ENCODE measurements at places on chromosomes 7 and 10.

DNA sequence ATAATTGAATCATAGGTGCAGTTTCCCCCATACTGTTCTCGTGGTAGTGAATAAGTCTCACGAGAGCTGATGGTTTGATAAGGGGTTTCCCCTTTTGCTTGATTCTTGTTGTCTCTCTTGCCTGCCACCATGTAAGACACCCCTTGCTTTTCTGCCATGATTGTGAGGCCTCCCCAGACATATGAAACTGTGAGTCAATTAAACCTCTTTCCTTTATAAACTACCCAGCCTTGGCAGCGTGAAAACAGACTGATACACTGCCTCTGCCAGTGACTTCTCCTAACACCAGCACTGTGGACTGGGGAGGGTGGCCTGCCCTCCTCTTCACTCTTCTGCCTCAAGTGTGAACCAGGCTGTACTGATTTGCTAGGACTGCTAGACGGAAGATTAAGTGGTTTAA is 108.6 kb downstream of the RAB11FIP2 start:
- no peak for DNase-seq

DNA sequence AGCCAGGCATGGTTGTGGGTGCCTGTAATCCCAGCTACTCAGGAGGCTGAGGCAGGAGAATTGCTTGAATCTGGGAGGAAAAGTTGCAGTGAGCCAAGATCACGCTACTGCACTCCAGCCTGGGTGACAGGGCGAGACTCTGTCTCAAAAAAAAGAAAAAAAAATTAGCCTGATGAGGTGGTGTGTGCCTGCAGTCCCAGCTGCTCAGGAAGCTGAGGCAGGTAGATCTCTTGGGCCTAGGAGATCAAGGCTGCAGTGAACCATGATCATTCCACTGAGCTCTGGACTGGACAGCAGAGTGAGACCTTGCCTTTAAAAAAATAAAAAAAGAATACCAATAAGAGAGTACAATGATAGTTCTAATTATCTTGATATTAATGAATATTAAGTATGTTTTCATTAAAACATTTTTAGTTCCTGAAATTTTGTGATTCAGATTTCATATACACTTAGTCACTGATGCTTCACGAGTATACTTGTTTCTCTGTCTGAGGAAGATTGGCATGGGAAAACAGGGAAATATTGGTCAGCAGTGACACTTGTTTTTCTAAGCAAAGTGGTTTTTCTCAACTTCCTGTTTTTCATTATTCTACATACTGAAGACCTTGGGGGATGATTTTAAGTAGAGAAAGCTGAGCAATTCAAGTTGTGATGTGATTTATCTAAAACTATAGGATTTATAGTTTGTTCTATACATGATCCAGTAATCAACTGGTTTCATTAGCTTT is 76.8 kb downstream of the ADK start:
- DNase-seq = no peak

- no peak for DNase-seq
Observed at GRCh38 chr10:22374489-22375126, 29.3 kb downstream of the SPAG6 start.

- no peak for DNase-seq
Observed at GRCh38 chr7:30805081-30805691, 34.0 kb downstream of the MINDY4 start.

DNA sequence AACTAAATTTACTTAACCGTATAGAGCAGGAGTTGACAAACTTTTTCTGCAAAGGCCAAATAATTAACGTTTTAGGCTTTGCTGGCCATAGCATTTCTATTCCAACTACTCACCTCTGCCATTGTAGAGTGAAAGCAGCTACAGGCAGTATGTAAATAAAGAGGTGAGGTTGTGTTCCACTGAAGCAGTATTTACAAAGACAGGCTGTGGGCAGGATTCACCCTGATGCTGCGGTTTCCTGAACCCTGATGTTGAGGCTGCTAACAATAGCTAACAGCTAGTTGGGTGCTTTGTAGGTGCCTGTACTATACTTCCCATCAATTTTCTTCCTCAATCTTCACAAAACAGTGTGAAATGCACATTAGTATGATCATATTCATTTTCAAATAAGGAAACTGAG is 47.0 kb upstream of the LAMB1 start:
- DNase-seq = no peak

DNA sequence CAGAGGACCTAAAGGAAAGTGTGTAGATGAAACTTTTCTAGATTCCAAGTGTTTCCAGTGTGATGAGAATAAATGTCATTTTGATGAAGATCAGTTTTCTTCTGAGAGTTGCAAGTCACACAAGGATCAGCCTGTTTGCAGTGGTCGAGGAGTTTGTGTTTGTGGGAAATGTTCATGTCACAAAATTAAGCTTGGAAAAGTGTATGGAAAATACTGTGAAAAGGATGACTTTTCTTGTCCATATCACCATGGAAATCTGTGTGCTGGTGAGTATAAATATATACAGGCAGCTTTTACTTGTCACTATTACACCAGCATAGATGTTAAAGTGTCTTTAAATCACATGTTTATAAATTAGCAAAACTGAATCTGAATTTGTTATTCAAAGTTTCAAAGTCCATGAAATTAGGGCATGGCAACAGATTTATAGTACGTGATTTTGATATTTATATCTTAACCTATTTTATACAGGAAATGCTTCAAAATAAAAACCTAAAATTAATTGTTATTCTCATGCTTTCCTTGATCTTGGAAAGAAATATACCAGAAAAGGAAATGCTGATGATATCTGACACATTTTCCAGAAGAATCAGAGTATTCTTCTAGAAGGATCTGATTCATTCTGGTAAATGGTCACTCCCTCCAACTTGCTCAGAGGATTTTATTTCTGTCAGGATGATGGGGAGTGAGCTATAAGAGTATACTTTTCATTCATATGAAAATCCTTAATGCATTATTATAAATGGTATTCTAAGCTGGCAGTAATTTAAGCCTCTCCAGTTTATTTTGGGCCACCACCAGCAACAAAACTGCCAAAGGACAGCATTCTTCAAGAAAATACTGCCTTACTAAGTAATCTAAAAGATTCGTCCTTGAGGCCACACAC is 71.4 kb downstream of the ITGB8 start:
- no peak for DNase-seq

- DNase-seq = no peak
Observed at GRCh38 chr10:50506861-50507573, 116.7 kb downstream of the SGMS1 start.

GRCh38 chr7:150958597-150958996 is 19.5 kb downstream of the KCNH2 start:
- DNase-seq = no peak

GRCh38 chr7:6171532-6172223 is 100.7 kb downstream of the CYTH3 start:
- DNase-seq = no peak

DNA sequence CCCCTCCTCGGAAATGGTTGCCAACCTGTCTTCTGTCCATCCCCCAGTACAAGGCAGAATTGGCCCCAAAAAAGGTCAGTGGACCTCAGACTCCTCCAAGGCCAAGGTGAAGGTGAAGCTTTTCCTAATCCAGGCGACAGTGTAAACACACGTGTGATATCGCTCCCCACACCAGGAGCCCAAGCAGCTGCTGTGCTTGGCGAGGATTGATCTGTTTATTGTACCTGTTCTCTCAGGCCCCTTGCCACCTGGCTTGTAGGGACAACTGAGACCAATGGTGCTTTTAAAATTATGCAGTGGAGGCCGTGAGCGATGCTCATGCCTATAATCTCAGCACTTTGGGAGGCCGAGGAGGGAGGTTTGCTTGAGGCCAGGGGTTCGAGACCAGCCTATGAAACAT is 66.1 kb upstream of the GTF2IRD1 start:
- DNase-seq = no peak

DNA sequence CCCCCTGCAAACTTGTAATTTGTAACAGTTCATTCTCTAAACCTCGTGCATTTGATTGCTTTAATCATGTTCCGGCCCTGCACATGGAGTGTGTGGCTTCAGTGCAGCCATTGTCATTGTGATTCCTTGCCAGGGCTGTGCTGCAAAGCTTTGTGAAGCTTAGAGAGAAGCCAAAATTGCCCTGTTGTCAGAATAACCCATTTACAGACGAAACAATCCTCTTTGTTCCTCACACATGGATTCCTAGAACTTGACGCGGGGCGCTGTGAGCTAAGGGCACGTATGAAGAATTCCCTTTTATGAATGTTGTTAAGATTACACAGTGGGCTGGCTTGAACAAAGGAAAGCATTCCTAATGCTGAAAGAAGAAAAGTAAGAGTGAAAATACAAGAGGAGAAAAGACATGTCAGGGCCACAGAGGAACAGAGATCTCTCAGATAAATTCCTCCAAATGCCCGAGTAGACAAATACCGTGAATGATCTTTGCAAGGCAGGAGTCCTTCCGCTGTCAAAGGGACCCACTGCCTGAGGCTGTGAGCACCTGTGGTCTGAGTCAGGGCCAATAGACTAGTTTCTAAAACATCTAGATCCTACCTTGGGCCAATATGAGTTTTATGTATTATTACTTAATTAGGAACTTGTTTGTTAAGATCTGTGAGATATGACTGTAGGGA is 205.4 kb upstream of the C7orf33 start:
- DNase-seq = no peak

DNA sequence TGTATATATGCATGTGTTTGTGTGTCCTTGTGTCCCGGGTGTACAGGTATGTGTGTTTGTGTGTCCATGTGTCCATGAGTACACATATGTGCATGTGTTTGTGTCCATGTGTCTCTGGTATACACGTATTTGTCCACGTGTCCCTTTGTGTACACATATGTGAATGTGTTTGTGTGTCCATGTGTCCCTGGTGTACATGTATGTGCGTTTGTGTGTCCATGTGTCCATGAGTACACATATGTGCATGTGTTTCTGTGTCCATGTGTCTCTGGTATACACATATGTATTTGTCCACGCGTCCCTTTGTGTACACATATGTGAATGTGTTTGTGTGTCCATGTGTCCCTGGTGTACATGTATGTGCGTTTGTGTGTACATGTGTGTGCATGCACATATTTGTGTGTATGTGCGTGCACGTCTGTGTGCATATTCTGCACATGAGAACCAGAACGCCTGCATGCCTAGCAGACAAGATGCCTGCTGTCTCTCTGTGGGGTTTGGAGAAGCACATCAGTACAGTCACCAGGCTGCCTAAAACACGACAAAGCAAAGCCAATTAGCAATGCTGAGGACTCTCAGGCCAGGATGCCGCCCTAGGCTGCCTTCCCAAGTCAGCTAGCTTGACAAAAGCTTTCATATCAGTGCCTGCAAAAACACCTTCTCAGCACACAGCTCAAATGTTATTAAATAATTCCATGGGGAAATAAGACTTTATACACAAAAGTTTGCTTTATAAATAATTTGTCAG is 327.8 kb downstream of the PTPRN2 start:
- DNase-seq = no peak

DNA sequence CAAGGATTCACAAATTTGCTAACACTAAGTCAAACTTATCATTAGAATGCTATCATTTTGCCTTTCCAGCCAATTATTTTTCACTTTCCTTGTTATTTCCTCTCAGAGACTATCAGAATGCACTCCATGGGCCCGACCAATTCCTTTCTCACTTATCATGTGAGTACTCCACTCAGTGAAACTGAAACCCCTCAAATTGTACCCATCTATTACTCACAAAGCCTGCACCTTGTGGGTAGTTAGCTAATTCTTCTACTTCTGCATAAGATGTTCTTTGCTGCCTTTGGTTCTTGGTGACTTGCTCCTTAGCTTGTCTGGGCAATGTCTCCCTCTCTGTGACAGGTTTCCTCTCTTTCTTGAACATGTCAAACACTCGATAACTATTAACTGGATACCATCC is 35.2 kb upstream of the MBL2 start:
- DNase-seq = no peak

- no peak for DNase-seq
Observed at GRCh38 chr7:93171606-93172226, 23.5 kb upstream of the SAMD9L start.

GRCh38 chr7:150413640-150414081 is 34.5 kb downstream of the ZNF775 start:
- DNase-seq = no peak

- no peak for DNase-seq
Observed at GRCh38 chr7:84040355-84040754, 154.2 kb downstream of the SEMA3A start.

DNA sequence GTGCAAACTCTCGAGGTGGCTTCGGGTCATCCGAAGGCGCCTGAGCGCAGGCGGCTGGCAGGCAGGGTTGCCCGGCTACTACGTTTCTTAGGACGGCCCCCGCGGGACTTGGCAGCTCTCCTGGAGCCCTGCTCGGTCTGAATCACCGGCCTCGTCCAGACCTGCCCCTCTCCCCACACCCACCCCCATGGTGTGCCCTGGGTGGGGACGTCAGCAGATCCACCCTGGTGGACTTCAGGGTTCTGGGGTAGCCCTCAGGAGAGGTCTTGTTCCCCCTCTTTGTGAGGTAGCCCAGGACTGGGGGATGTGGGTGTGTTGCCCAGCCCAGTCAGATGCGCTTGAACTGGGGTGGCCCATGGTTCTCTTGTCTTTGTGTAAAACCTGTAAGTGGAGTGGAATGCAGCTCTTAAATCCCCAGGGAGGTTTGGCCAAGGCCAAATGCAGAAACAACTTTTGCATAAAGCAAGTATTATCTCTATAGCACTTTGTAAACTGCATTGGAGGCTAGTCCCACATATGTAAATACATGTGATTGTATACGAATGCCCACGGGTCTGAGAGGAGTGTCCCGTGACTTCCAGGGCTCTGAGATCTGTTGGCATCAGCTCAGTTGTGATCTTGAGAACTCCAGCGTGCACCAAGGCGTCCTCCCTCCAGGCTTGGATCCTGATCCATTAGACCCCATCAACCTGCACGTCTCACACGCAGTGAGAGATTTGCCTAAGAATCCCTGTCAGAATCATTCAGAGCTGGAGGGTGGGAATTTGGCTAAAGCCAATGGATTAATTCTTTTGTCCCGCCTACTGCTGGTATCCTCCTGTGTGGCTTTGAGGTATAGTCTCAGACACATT is 1.8 kb downstream of the PFKFB3 start:
- DNase-seq = peak; percentile 33

DNA sequence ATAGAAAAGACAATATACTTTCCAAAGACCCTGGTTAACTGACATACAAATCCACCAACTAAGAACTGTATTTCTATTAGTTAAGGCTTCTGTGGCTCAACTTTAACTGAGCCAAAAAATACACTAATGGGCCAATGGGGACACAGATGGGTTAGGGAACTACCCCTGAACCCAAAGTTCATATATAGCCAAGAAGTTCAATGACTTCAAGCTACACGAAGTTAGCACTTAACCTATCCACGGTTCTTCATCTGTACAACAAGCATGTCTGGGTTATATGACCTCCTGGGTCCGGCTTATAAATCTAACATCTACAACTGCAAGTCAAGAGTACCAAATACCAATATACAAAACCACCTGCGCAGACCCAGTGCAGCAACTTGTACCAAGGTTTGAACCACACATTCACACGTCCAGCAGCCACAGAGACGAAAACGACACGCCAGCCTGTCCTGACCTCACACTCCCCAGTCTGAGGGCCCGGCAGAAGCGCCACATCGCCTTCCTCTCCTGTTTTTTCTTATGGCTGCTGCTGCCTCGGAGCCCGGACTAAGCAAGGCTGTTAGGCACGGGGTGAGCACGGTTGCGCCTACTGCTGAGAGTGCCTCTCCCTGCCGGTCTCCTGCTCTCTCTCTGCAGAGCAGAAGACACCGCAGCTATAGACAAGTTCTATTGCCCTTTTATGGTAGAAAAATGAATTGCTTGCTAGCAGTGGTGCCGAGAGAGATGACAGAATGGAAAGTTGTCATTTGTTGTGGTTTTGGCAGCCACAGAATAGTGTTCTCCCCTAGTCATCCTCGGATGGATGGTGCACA is 86.3 kb downstream of the RNF216 start:
- peak; percentile 72 for DNase-seq

GRCh38 chr10:27658788-27659187 is 86.8 kb downstream of the MKX start:
- no peak for DNase-seq

Data from urothelium cell line (cell line).